ENCODE measurements at places on chromosomes 7 and 10.

DNA sequence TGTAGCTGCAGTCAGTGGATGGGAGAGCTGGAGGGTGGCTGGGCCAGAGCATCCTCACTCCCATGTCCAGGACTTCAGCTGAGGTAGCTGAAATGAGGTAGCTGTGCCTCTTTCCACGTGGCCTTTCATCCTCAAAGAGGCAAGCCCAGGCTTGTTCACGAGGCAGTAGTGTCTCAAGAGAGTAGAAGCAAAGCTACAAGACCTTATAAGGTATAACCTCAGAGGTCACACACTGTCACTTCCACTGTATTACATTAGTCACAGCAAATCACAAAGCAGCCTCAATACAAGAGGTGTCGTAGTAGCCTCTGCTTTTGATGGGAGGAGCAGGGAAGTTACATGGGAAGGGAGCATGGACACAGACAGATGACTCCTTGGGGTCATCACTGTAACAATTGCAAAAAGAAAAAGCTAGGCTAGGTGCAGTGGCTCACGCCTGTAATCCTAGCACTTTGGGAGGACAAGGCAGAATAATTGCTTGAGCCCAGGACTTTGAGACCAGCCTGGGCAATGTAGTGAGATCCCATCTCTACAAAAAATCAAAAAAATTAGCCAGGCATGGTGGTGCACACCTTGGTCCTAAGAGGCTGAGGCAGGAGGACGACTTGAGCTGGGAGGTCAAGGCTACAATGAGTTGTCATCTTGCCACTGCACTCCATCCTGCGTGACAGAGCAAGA, 97.5 kb downstream of the SKIDA1 start:
- DNase-seq = no peak

DNA sequence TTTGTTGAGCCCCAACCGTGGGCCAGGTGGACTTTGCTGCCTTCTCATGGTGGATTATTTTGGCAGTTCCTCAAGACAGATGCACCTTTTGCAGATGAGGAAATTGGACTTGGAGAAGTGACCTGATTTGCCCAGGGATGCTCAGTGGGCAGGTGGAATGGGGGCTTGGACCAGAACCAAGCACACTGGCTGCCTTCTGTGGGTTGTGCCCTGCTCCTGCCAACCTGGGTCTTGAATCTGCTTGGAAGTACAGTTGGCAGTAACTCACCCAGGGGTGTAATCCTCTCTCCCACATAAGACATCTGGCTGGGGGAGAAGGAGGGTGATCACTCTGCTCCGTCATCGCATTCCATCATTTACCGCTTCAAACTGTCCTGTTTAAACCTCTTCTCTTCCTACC, 110.5 kb upstream of the GPR26 start:
- DNase-seq = no peak

- no peak for DNase-seq
These were observed 96.5 kb downstream of the KAT6B start for GRCh38 chr10:74922921-74923320.

DNA sequence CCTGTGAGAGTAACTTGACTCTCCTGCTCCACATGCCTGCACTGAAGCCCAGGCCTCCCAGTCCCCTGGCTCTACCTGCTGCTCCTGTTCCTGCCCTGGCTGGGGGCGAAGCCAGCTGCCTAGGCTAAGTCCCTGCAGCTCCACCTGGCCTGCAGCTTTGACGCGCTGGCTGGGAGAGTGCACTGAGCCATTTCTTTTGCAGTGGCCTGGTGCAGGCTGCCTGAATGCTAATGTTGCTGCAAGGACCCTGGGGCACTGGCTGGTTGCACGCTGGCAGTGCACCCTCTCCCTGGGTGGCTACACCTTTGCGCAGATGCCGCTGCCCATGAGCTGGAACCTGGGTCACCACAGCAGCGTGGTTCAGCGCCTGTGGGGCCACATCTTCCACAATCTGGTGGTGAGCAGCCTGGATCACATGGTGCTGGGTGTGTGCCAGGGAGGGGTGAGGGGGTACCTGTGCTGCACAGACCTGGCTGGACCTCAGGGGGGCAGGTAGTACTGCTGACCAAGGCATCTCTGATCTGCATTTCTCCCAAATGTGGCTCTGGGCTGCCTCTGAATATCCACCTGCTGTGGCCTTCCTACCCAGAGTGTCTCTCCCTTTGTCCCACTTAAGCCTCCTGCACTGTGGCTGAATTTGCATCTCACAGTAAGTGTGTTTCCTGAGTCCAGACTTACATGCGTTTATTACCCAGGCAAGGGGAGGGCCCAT, 20.0 kb downstream of the IMPDH1 start:
- no peak for DNase-seq

DNA sequence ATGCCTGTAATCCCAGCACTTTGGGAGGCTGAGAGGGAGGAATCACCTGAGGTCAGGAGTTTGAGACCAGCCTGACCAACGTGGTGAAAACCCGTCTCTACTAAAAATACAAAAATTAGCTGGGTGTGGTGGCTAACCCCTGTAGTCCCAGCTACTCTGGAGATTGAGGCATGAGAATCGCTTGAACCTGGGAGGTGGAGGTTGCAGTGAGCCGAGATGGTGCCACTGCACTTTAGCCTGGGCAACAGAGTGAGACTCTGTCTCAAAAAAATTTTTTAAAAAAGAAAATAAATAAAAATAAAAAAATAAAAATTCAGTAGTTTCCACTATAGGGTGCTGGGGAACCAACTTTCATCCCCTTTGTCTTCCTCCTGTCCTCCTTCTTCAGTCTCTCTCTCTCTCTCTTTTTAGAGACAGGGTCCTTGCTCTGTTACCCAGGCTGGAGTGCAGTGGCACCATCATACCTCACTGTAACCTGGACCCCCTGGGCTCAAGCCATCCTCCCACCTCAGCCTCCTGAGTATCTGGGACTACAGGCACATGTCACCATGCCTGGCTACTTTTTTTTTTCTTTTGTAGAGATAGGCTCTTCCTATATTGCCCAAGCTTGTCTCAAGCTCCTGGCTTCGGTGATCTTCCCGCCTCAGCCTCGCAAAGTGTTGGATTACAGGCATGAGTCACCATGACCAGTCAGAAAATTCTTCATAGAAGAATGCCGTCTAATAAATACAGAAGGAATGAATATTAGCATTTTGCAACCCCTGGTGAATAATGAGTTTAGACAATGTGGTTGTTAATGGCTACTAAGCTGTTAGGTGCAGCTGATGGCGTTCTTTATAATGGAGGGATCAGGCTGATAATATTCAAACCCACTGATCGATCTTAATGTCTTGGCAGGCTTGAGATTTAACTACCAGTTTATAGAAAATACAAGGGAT, 20.6 kb downstream of the RBM20 start:
- DNase-seq = no peak
